ENCODE measurements at places on chromosomes 2 and 18.

GRCh38 chr2:22486343-22486742, 898.6 kb upstream of the KLHL29 start:
- no peak for DNase-seq

DNA sequence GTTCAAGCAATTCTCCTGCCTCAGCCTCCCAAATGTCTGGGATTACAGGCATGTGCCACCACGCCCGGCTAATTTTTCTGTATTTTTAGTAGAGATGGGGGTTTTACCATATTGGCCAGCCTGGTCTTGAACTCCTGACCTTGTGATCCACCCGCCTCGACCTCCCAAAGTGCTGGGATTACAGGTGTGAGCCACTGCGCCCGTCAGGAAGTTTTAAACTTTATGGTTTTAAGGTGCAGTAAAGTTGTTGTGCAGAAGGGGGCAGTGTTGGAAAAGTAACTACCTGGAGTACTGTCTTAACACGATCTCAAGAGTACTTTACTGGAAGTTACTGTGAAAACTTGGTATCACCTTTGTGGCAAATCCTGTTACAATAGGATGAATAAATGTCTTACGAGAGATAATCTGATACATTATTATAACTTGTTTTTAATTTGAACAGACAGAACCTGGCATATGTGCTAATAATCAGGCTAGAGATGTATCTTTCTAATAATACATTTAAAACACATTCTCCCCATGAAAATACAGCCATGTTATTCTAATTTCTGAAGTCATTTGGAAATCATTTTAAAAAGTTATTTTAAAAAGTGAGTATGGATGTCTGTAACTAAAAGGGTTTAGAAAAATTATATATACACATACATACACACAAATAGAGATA, 10.8 kb downstream of the SPDYA start:
- DNase-seq = peak; percentile 17

GRCh38 chr18:58416014-58416703, 212.7 kb downstream of the ALPK2 start:
- DNase-seq = no peak

DNA sequence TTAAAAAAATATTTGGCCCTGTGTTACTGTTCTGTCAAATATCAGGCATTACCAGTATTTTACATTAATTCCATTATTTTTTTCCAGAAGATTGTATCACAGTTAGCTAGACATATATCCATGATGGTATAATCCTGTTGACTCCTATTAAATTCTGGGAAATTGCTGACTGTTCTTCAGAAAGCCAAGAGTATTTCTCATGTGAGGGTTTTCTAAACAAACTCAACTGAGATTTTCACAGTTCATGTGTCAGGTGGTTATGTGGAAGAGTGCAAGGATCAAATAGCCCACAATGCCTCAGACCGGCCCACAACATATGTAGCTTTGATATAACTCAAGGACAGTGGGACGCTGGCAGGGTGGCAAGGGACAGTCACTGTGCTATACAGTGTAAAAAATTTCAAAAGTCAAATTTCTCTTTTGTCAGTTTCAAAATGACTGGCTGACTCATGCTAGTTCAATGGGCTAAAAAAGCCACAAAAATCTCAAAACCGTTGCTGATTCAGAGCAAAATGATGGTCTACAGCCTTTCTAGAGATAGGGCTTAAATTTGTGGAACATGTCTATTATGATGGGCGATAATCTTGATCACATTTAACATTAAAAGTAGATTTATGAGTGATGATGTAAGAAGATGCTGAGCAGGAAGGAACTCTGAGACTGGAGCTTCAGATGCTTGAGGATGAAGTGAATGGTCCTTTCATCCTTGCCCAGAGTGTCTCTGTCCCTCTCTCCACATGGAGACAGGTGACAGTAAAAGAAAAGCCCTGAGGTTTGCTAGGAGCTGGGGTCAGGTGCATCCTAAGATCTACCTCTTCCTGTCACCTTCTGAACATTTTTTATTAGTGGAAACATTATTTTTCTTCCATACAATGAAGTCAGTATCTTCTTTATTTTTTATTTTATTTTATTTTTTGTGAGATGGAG, 175.8 kb upstream of the PIEZO2 start:
- no peak for DNase-seq

GRCh38 chr18:68402784-68403183, 312.1 kb downstream of the TMX3 start:
- no peak for DNase-seq

- DNase-seq = no peak
Measured at GRCh38 chr2:10675131-10675530, 14.6 kb downstream of the NOL10 start.

DNA sequence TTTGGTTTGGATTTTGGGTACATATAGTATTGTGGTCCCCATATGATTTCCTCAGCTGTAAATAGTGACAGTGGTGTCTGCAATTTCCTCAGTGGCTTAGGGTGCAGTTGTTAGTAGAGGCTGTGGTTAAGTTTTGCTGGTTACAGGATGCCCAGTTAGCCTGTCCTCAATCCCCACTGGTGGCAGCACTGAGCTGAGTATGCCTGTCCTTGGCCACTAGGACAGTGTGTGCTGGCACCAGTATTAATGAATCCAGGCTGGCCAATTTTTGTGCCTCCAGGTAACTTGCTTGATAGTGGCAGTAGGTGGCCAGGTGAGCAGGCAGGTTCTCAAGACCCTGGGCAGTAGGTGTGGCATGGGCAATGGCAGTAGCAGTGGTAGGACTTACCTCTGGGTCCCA, 973.1 kb downstream of the TMEM182 start:
- DNase-seq = no peak

Measured in activated B cell treated with CpG ODN at 0.5 μM for 24 hours (primary cell).